ENCODE measurements at places on chromosomes 3 and 15. TPM values are rescaled to one million over a fixed set of nuclear protein-coding genes. Genes with fewer than 3 reads are reported as not detected.

The LMAN1L gene
- total RNA-seq: 3.0 TPM

The SNRPA1 gene
- 47.7 TPM for total RNA-seq

The LIPH gene
- total RNA-seq: 3.3 TPM

The IFT122 gene
- 52.5 TPM for total RNA-seq

The MEX3B gene
- 22.9 TPM for total RNA-seq

The C3orf85 gene
- not detected for total RNA-seq

The EIF4E3 gene
- 17.3 TPM for total RNA-seq

The MRPL3 gene
- total RNA-seq: 86.8 TPM

The GP9 gene
- 1.2 TPM for total RNA-seq

The EXOG gene
- 26.0 TPM for total RNA-seq

The RASGRP1 gene
- 16.3 TPM for total RNA-seq

The TRIM42 gene
- total RNA-seq: not detected

The ACP3 gene
- 3.7 TPM for total RNA-seq

The NSMCE3 gene
- total RNA-seq: 13.7 TPM

The SLC24A5 gene
- total RNA-seq: 22.1 TPM

The PLS1 gene
- 11.1 TPM for total RNA-seq
